Fibroblast of villous mesenchyme (primary cell): ENCODE measurements at places on chromosomes 1 and 21.

DNA sequence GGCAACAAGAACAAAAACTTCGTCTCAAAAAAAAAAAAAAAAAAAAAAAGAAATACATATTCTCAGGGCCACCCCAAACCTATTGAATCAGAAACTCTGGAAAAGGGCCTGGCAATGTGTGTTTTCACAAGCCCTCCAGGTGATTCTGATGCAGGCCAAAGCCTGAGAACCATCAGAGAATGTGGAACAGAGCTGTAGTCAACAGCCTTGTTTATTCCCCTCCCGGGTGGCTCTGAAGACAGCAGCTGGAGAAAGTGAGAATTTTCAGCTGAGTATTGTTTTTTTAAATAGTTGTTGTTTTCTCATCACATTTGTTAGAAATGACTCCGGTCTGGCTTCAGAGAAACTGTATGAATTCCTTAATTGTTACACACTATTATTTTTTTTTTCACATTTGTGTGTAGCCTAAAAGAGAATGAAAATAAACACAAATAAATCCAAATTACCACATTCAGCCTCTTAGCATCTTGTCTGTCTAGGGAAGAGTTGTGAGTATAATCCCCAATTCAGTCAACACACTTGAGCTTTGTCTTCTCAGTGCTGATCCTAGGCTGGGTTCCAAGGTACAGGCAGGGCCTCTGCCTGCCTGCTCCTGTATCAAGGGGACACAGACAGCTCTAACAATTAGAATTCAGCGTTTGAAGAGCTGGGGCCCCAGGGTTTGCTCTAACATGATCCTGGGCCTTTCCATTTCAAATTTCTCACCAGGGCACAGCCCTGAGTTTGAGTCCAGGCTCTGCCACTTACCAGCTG, 6.6 kb upstream of the AZIN2 start:
- DNase-seq = no peak

DNA sequence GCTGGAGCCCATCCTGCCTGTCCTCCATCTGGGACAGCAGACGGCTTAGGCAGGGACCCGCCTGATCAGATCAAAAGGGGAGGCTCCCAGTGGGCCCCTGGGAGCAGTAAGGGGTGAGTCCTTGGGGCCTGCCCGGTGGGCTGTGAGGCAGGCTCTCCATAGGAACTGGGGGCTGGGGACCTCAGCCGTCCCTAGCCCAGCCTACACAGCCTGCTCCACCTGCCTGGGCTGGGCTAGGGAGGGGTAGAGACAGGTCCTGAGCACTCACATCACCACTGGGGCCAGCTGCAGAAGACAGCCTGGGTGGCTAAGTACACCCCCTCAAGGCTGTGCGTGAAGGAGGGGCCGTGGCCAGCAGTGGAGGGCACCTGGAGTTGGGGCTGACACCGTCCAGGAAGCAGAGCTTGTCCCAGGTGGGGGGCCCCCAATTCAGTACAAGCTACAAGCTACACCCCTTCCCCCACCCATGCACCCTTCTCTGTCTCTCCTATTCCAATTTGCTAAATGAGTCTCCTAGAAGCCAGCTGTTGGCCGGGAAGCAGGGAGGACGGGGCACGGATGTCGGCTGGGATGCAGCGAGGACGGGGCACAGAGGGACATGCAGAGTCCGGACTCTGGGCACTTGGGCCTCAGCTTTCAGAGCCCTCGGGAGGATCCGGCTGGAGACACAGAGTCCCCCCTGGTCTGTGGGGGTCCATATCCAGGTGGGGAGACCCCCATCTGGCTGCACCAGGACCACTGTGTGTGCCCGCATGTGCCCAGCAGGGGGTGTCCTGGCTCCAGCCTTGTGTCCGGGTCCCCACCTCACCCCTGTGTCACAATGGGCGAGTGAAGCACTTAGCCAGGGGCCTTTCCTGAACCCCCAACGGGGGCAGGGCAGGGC, 1.7 kb downstream of the ISG15 start:
- no peak for DNase-seq

GRCh38 chr1:34975338-34975737, 9.8 kb downstream of the TMEM35B start:
- DNase-seq = no peak

DNA sequence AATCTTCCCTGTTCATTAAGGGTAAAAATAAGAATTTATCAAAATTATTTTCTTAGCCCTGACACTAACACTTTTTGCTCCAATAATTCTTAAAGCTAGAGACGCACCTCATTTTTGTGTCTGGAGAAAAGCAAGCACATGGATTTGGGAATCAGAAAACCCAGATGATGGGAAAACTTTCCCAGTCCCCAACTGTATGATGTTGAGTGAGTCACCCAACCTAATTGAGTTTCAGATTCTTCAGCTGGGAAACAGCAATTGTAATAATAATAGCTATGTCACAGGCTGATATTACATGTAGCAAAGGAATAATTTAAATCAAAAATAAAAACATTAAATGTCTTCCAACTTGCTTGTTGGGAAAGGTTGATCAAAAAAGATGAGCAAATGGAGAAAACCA, 159.0 kb downstream of the MIS18A start:
- DNase-seq = no peak

GRCh38 chr1:1550591-1551432, 10.4 kb upstream of the TMEM240 start:
- peak; percentile 59 for DNase-seq

- no peak for DNase-seq
Measured at GRCh38 chr1:150545486-150546032, 3.6 kb upstream of the ADAMTSL4 start.

DNA sequence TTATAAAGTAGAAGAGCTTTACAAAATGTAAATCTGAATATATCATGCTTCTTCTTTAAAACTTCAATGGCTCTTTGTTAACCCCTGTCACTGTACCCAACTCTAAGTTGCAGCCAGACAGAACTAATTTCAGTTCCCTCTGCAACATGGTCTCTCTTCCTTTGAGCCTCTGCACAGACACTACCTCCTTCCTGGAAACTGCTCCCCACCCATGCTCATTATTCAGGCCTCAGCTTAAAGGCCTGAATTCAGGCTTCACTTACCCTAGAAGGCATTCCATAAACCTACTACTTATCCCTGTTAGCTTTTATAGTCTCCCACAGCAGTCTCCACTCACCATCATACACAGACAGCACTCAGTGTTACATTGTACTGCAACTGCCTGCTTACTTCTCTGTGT, 2.6 kb upstream of the EEIG2 start:
- DNase-seq = no peak
